Activated CD4-positive, alpha-beta T cell treated with anti-CD3 and anti-CD28 coated beads for 36 hours (primary cell): ENCODE measurements at places on chromosomes 11 and 22.

DNA sequence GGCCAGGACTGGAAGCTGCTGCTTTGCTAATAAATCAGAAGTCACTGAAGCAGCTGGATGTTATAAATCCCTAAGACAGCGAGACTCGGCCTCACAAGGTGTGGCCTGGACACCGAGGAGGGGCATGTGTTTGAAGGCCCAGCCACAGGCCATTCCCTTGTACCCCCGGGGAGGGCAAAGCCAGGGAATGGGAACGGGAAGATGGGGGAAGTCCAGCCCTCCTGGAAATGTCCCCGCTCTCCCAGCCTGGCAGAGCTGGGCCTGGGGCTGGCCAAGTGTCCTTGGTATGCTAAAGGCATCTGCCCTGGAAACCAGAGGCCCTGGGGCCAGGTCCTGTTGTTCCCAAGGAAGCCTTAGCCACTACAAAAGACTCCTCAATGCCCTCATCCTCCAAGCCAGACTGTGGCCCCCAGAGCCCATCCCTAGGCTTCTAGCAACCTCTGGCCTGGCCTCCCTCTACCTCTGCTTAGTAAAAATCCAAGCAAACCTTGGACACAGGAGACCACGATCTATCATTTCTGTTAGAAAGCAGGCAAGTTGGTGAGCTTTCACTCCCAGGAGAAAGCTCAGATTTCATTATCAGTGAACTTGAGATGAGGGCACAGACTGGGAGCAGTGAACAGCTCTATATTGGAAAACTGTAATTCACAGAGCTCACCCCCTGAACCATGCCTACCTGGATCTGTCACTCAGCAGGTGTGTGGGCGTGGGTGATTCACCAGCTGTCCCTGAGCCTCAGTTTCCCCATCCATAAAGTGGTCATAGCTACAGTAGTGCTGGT lies 11.0 kb downstream of the CHST1 start:
- DNase-seq, result no peak

GRCh38 chr11:14645985-14646900 lies 2.6 kb downstream of the PDE3B start:
- DNase-seq, result peak; percentile 29

- DNase-seq, result no peak
These were observed 5.2 kb downstream of the ROBO3 start for GRCh38 chr11:124870430-124870829.

DNA sequence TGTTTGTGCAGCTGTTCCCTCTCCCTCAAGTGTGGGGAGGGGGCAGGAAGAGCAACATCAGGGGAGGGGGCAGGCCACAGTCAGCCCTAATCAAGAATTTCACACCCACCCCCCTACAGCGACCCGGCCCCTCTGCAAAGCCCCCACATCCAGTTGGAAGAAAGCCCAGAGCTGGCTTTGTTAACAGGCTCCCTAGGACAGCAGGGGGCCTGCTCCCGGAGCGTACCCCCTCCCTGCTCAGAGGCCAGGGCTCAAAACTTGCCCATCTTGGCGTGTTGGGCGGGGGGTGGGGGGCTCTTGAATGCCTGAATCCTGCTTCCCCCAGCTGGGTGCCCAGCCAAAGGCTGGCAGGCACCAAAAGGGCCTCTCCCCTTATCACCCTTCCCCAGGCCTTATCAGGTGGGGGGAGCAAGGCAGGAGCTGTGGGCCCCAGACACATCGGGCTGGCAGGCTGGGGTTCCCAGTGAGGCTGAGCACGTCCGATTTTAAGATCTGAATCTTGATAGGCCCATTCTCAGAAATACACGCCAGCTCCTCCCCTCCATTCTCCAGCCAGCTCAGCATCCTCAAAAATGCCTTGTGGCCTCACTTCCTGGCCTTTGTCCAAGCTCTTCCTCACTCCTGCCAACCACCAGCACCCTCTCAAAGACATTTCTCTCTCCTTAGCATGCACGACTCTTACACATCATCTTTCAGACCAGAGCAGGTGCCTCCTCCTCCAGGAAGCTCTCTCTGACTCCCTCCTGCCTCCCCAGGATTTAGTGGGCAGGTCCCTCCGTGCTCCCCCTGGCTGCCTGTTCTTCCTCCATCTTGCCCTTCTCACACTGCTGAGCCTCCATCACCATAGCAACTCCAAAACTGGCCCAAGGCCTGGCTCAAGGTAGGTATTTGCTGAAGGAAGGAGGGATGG lies 384.8 kb downstream of the MN1 start:
- no peak for DNase-seq
